ENCODE measurements at places on chromosomes 12 and 14.

GRCh38 chr12:85468356-85469157, 188.5 kb downstream of the ALX1 start:
- DNase-seq = no peak

DNA sequence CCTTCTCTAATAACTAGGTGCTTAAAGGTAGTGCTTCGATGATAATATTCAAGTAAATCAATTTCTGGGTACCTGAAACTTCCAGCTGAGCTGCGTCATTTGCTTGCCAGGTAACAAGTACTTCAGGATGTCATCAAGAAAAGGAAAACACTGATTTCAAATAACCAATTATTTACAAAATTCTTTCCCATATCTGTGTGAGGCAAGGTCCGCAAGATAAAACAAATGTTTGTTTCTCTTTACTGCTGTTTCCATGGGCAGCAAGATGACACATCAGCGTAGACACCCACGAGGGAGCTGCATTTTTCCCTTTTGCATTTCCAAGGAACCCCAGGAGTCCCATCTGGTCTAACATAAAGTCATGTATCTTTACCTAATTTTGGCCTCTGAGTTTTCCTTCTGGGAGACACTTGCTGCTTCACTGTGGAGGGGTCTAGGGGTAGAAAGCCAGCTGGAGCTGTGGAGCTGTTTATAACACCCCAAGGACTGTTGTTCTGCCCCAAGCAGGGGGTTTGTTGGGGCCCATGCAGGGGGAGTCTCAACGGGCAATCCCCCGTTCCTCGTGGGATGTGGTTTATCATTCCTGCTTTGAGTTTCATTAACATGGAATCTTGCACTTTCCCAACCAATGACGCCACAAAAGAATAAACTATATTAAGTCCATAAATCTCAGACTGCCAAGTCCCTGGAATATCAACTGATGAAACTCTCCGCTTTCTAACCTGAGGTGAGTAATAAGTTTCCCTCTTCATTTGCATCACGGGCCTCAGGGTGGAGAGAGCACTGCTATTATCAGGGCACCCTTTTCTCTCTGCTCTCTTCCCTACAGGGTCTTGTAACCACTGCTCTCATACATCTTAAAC, 112.8 kb upstream of the PELI2 start:
- DNase-seq = no peak

DNA sequence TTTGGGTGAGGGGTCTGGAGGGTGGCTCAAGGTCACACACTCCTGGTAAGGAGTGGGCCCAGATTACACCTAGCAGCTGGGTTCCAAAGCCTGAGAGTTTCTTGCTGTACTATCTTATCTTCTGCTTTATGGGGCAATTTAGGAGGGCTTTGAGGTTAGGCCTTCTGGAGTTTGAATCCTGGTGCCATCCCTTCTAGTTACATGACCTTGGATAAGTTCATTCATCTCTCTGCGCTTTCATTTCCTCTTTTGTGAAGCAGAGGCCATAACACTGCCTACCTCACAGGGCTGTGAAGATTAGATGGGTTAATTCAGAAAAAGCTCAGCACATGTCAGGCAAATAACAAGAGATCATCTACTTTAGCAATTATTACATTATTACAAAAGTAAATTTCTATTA, 7.4 kb upstream of the KRT77 start:
- no peak for DNase-seq

GRCh38 chr14:81831128-81831820, 297.6 kb upstream of the SEL1L start:
- no peak for DNase-seq

DNA sequence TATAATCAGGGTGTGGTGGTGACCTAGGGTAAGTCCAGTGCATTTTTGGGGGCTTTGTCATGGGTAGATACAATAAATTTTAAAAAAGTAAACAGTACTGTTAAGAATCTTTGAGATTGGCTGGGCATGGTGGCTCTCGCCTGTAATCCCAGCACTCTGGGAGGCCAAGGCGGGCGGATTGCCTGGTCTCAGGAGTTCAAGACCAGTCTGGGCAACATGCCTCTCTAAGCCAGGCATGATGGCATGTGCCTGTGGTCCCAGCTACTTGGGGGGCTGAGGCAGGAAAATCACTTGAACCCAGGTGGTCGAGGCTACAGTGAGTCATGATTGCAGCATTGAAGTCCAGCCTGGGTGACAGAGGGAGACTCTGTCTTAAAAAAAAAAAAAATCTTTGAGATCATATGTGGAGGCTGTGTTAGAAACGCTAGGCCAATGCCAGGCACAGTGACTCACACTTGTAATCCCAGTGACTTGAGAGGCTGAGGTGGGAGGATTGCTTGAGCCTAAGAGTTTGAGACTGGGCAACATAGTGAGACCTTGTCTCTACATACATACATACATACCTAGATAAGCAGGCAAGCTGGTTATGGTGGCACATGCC, 67.7 kb downstream of the PRKCH start:
- no peak for DNase-seq

DNA sequence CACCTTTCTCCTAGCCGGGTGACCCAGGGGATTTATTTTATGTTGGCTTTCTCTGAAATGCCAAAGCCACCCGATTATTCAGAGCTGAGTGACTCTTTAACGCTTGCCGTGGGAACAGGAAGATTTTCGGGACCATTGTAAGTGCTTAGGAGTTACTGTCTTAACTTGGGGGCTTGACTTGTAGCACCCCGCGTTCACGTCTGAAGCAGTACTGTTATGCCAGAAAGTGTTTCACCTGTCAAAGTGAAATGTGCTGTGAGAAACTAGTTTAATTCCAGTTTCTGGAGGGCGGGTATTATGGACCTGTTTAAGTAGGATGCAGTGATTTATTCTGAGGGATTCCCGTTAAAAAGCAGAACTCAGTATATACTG, 218 bp downstream of the LYSET start:
- DNase-seq = no peak

All from stimulated activated CD4-positive, alpha-beta T cell treated with anti-CD3 and anti-CD28 coated beads, Interleukin-12 subunit alpha, Interleukin-12 subunit beta, amount 100 ng/mL, for 24 hours (primary cell).